ENCODE measurements at places on chromosomes 5 and 9. TPM values are rescaled to one million over a fixed set of nuclear protein-coding genes. Genes with fewer than 3 reads are reported as not detected.

Gene SLCO4C1
- total RNA-seq = 0.47 TPM

Gene CCDC180
- total RNA-seq = 8.1 TPM

Gene ICE1
- total RNA-seq = 57.6 TPM

Gene TMED9
- 24.6 TPM for total RNA-seq

Gene SLC25A51
- 121 TPM for total RNA-seq

Gene AGXT2
- total RNA-seq = not detected

Gene GLRA1
- total RNA-seq = 0.16 TPM

Gene GPX8
- total RNA-seq = 4.4 TPM

Gene MVB12B
- 28.7 TPM for total RNA-seq

Gene GABRP
- total RNA-seq = not detected

Gene SVEP1
- 5.3 TPM for total RNA-seq

Gene FBXW2
- 48.2 TPM for total RNA-seq

Gene FSTL4
- total RNA-seq = 0.62 TPM

Gene CXCL14
- total RNA-seq = 9.5 TPM

Gene BSPRY
- total RNA-seq = not detected

Gene PCDHGB6
- 12.8 TPM for total RNA-seq

Gene PCDHA5
- 13.1 TPM for total RNA-seq

Gene PCDHGB7
- total RNA-seq = 15.6 TPM

Gene ZNF169
- 10.0 TPM for total RNA-seq

Gene GOLPH3
- total RNA-seq = 69.7 TPM

Gene PCDHA12
- total RNA-seq = 19.8 TPM

Gene COL27A1
- 1.4 TPM for total RNA-seq

Gene TNFSF8
- total RNA-seq = 1.1 TPM

Gene PTGDS
- 52.1 TPM for total RNA-seq

Gene PKD2L2
- not detected for total RNA-seq

Gene GDF9
- total RNA-seq = 1.9 TPM

Gene CD14
- 15.4 TPM for total RNA-seq

Gene PCDHGA9
- total RNA-seq = 11.9 TPM

Gene ZNF474
- 1.2 TPM for total RNA-seq

Gene CCDC183
- 2.8 TPM for total RNA-seq

Gene PNPLA7
- total RNA-seq = 0.94 TPM

Gene FOXD4L3
- total RNA-seq = 0.47 TPM

Gene SPATA9
- 0.78 TPM for total RNA-seq

Gene FAM81B
- 0.62 TPM for total RNA-seq

Gene NR2F1
- 121 TPM for total RNA-seq

Gene KIAA1191
- total RNA-seq = 97.3 TPM

Gene GPR150
- not detected for total RNA-seq

Gene CCL28
- 0.47 TPM for total RNA-seq

Gene POU5F2
- 6.9 TPM for total RNA-seq

Gene C5orf52
- not detected for total RNA-seq

Gene DMRT3
- total RNA-seq = 0.16 TPM

Gene N4BP3
- 8.0 TPM for total RNA-seq

Gene GRM6
- 0.16 TPM for total RNA-seq

Gene GCNT4
- 1.7 TPM for total RNA-seq

Gene STKLD1
- 1.6 TPM for total RNA-seq

Gene CAMK2A
- 14.0 TPM for total RNA-seq

Gene SLC34A3
- 0.16 TPM for total RNA-seq

Gene CCDC69
- total RNA-seq = 0.78 TPM

Gene PSAT1
- total RNA-seq = 31.8 TPM

Gene ACSL6
- 32.9 TPM for total RNA-seq
